ENCODE measurements at places on chromosomes 7 and 10.

DNA sequence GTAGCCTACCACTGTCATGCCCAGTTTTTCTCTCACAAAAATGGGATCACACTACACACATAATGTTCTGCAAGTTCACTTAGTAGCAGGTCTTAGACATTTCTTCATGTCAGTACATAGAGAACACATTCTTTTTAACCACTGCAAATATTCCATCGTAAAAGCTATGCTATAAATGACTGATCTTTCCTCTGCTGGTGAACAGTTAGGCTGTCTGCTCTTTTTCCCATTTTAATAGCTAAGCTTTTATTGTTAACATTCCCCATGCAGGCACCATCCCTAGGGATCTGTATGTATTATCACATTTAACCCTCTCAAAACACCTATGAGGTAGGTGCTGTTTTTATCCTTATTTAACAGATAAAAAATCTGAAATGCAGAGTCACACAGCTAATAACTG is 46.2 kb upstream of the PDCD4 start:
- no peak for DNase-seq

GRCh38 chr7:126450269-126450671 is 802.5 kb downstream of the GRM8 start:
- DNase-seq = no peak

DNA sequence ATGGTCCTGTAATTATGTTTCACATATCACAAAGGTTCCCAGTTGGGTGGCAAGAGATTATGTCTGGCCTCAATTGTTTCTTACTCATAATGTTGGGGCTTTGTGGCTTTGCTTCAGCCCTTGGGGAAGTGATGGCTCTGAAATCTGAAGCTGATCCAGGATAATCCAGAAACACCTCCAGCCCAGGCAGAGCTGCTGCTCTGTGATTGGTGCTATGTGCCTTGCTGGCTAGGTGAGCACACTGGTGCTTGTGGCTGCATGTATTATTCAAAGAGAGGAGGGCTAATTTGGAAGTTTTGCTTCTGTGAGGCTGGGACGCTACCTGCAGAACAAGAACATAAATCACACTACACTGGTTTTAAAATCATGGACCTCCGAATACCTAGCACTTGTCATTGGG is 346.6 kb upstream of the MGMT start:
- DNase-seq = no peak

DNA sequence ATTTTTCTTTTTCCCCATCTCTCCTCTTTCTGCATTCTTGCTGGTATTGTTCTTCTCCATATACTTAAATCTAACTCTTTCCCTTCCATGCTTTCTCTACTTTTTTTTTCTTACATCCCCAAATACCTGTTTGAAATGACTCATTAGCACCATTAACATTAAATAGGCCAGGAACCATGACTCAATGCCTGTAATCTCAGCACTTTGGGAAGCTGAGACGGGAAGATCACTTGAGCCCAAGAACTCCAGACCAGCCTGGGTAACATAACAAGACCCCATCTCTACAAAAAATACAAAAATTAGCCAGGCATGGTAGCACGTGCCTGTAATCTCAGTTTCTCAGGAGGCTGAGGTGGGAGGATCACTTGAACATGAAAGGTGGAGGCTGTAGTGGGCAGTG is 1026.8 kb downstream of the GATA3 start:
- no peak for DNase-seq

- DNase-seq = no peak
These were observed 44.5 kb upstream of the CDK1 start for GRCh38 chr10:60733826-60734225.

DNA sequence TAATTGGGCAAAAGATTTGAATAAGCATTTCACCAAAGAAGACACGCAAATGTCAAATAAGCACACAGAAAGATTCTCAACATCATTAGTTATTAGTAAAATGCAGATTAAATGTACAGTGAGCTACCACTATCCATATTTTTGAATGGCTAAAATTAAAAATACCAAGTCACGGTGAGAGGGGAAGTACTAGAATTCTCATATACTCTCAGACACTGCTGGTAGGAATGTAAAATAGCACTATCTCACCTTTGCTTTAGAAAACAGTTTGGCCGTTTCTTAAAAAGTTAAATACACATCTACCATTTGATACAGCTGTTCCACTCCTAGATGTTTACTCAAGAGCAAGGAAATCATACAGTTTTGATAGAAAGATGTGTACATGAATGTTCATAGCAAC is 115.8 kb upstream of the CELF2 start:
- DNase-seq = no peak

All from stimulated activated CD8-positive, alpha-beta memory T cell treated with anti-CD3 and anti-CD28 coated beads, Interleukin-15, amount 100 ng/mL, for 4 hours (primary cell).